ENCODE measurements at places on chromosomes 16 and 17.
A peak's percentile ranks its signal among the peaks of the same experiment; 100 is the strongest.

DNA sequence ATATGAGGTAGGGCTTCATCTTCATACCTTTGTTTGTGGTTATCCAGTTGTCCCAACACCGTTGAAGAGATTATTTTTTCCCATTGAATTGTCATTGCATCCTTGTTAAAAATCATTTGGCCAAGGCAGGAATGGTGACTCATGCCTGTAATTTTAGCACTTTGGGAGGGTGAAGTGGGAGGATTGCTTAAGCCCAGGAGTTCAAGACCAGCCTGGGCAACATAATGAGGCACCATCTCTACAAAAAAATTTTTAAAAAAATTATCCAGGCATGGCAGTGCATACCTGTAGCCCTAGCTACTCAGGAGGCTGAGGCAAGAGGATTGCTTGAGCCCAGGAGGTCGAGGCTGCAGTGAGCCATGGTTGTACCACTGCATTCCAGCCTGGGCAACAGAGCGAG lies 223.9 kb downstream of the TANC2 start:
- no peak for DNase-seq

GRCh38 chr16:3781421-3781820 lies 64.1 kb upstream of the TRAP1 start:
- no peak for DNase-seq

GRCh38 chr16:71630808-71631207 lies 4.8 kb downstream of the MARVELD3 start:
- DNase-seq = peak; percentile 16

DNA sequence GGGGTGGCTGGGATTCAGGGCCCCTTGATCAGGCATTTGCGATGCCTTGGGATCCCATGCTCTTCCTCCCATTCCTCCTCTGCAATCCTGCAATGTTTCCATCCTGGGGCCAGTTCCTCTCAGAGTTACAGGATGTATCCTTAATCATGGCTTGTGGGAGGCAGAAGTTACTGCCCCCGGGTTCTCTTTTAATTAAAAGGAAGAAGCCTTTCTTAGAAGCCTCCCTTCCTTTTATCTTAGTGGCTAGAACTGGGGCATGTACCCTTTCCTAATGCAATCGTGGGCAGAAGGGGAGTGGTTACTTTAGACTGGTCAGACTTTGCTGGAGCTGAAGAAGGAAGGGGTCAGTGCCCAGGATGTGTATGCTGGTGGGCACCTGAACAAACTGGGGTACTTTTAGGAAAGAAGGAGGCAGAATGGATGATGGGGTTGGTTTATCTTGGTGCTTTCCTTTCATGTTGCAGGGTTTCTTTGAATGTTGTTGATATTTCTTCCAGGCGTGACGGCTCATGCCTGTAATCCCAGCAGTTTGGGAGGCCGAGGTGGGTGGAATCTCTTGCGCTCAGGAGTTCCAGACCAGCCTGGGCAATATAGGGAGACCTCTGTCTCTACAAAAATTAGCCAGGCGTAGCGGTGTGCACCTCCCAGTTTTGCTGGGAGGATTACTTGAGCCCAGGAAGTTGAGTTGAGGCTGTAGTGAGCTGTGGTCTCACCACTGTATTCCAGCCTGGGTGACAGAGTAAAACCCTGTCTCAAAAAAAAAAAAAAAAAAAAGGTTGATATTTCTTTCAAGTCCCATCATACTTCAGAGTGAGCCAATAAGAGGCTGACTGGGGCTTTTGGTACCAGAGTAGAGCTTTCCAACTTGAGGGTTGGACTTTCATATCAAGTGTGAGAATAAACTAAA lies 13.2 kb upstream of the SPN start:
- DNase-seq = no peak

DNA sequence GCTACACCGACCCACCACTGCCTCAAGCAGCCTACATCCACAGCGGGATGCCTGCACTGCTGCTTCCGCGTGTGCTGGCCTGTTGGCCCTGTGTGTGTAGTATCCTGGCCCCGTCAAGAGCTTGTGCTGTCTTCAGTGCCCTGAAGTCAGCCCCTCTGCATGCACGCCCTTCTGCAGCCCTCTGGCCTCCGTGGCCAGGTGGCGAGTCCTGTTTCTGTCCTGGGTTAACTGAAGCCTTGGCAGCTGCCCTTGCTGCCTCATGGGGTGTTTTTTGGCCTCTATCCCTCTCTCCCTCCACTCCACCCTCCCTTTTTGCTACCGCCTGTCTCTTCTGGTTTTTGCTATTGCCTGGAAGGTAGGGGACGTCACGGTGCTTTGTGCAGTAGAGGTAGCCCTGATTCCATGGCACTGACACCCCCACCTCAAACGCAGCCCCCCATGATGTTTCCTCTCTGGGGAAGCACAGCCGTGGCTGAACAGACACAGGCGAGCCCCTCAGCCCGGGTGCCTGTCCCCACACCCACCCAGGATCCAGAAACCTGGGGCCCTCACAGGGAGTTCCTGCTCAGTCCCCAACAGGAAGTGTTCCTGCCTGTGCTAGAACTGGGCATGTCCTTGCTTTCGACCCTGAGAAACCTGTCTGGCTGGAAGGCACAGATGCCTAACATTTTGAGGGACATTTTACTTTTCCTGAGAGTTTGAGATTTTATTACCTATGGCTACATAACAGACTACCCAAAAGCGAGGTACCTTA lies 18.8 kb upstream of the AMZ2 start:
- DNase-seq = no peak

- no peak for DNase-seq
Measured at GRCh38 chr17:63537001-63537400, 13.3 kb upstream of the DCAF7 start.

DNA sequence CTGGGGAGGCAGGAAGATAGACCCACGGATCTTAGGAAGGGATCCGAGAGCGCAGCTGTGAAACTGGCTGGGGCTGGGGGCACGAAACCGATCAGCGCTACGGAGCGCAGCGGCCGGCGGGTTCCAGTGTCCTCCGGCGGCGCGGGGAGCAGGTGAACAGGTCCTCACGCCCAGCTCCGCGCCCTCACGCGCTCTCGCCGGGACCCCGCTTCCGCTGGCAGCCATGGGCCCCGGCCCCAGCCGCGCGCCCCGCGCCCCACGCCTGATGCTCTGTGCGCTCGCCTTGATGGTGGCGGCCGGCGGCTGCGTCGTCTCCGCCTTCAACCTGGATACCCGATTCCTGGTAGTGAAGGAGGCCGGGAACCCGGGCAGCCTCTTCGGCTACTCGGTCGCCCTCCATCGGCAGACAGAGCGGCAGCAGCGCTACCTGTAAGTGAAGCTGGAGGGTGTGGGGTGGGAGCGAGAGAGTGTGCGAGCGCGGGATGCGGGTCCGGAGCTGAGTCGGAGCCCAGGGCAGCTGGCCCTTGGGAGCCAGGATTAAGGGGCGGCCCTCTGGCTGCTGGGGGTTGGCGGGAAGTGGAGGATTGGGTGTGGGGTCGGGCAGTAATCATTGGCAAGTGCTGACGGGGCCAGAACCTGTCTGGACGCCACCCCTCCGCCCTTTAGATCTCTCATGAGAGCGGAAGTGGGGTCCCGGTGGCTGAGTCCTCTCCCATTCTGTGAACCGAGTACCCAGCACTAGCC lies 479 bp downstream of the ITGA3 start:
- DNase-seq = peak; percentile 98

DNA sequence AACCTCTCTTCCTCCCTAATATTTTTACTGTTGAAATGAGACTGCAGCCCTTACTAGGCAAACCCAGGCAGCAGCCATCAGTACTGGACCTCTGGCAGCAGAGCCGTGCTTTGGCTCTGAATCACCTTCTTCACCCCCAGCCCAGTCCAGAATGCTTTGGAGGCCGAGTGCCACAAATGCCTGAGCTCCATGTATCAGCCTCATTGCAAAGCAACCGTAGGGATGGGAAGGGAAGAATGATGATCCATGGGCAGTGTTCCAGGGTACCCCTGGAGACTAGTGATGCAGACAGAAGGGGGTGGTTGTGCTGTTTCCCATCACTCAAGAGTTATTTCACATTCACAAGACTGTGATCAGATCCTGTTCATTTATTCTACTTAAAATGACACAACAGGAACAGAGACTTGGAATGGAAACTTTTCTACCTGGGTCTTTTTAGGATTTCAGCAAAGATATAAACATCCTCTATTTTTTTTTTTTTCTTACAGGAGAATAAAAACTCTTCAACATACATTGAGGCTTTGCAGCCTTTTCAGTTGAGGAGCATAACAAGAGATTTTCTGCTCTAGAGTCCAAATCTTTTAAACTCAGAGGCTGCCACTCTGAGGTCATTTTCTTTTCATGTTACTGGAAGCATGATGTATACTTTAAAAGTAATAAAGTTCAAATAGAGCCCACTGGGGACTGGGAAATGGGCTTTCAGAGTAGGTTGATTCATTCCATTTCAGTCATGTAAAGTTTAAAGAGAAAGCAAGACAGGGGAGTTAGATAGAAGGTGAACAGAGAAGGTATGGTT lies 138.3 kb downstream of the KCNJ2 start:
- DNase-seq = no peak

DNA sequence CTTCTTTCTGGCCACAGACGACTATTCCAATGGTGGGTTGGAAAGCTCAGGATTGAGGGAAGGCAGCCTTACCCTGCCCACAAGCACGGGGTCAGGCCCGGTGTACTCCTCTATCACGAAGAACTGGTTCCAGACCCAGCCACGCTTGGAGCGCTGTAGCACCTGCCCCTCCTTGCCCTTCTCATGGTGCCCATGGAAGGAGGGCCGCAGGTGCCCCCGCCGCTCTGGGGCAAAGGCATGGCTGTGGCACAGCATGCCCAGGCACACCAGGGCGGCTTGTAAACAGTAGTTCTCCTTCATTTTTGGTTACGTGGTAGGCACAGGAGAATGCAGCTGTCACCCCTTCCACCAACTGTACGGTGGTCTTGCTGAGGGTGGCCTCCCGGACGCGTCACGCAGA lies 117.3 kb downstream of the CDH11 start:
- no peak for DNase-seq

DNA sequence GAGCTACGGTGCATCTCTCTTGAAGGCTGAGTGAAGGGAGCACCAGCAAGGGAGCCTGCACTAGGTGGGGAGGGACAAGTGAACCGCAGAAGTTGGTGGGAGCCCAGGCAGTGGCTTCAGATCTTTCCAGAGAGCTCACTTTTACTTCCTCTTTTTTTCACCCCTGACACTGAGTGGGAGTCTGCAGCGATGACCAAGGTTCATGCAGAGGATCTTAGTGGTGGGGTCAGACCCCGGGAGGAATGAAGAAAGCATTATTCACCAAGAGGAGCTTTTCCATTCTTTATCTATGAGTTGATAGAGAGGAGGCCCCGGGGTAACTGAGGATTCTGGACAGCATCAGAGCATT lies 3.0 kb upstream of the CCL2 start:
- no peak for DNase-seq

GRCh38 chr17:38559051-38559879 lies 46.5 kb downstream of the SRCIN1 start:
- peak; percentile 99 for DNase-seq

- DNase-seq = no peak
Measured at GRCh38 chr17:36132421-36132831, 28.8 kb downstream of the CCL4 start.

DNA sequence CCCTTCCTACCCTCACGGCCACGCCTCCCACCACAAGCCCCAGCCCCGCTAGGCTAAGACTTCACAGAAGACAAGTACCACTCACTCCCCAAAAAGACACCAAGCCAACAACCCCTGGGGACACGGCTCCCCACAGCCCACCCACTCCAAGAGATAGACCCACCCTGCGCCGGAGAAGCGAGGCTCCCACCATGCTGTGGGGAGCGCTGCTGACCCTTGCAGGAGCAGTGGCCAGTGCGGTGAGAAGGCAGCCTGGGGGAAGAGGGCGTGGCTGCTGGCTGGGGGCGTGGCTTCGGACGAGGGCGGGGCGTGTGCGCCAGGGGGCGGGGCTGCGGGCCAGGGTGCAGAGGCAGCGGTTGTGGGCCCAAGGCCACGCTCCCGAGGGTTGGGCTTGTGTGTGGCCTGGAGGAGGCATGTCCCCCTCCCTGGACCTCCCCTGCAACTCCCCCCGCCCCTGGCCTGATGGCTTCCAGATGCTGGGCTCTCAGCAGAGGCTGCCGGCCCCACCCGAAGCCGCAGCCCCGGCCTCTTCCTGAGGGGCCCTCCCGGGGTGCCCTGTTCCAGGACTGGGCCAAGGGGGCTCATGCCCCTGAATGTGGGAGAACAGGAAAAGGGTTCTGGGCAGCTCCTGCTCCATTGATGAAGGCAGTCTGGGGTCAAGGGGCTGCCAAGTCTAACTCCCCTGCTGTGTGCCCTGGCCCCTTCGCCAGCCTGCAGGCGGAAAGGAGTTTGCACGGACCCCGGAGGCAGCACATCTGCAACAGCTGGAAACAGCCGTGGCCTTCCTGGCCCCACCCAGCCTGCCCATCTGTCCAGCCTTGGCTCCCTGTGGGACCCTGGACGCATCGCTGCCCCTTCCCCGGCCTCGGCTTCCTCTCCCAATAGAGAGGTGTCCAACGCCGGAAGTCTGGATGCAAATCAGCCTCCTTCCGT lies 9.1 kb downstream of the TFAP4 start:
- peak; percentile 95 for DNase-seq

GRCh38 chr16:19135201-19135842 lies 21.6 kb downstream of the ITPRIPL2 start:
- DNase-seq = no peak

- peak; percentile 61 for DNase-seq
Measured at GRCh38 chr17:81682565-81683207, 911 bp downstream of the ARL16 start.

DNA sequence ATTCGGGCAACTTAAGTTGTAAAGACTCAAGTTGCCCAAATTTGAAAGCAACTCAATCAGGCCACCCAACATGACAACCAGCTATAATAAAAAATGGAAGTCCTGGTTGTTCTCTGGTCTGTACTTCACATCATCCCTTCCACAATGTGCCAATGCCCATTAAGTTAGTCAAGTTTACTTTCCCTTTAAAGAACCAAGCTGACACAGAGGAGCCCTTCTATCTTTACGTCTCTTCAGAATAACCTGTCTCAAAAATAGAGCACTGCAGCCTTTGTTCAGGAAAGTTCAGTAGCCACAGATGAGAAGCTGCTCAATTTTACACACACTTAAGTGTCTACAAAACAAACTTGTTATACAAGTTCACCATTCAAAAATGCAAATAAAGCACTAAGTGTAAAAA lies 75.1 kb upstream of the C17orf78 start:
- DNase-seq = no peak

GRCh38 chr16:72443809-72444208 lies 271.9 kb upstream of the PMFBP1 start:
- no peak for DNase-seq

- no peak for DNase-seq
Measured at GRCh38 chr16:65002265-65002664, 119.6 kb downstream of the CDH11 start.

- no peak for DNase-seq
Measured at GRCh38 chr17:6241996-6242395, 171.8 kb downstream of the WSCD1 start.

- no peak for DNase-seq
Measured at GRCh38 chr17:29949696-29950095, 8.3 kb downstream of the EFCAB5 start.

- DNase-seq = no peak
Measured at GRCh38 chr16:25138130-25138529, 26.6 kb downstream of the LCMT1 start.

GRCh38 chr17:74512624-74513091 lies 18.6 kb downstream of the CD300LB start:
- DNase-seq = no peak

- peak; percentile 42 for DNase-seq
Measured at GRCh38 chr16:3946604-3947180, 66.2 kb upstream of the CREBBP start.

GRCh38 chr16:80570106-80570478 lies 29.3 kb downstream of the DYNLRB2 start:
- DNase-seq = no peak

GRCh38 chr17:46976626-46977270 lies 2.3 kb downstream of the RPRML start:
- peak; percentile 85 for DNase-seq

Data from endodermal cell (in vitro differentiated cells).